Astrocyte of the cerebellum (primary cell): ENCODE measurements at places on chromosomes 13 and 19.

DNA sequence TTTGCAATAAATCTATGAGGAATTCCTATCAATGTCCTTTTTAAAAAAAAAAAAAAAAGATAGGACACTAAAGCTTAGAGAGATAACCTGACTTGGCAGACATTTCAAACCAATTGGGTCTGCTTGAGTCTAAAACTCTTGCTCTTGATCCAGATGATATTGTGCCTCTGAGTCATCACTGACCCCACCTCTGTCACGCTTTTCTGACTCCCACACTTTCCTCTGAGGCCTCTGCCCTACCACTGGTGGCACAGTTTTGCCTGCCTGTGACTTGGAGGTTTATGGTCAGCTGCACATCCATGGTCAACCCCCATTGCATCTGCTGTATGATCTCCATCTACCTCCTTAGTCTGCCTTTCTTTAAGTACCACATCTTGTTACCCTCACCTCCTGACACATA, 328.7 kb downstream of the SPRY2 start:
- no peak for DNase-seq

GRCh38 chr13:32056316-32056715, 24.7 kb downstream of the FRY start:
- no peak for DNase-seq

DNA sequence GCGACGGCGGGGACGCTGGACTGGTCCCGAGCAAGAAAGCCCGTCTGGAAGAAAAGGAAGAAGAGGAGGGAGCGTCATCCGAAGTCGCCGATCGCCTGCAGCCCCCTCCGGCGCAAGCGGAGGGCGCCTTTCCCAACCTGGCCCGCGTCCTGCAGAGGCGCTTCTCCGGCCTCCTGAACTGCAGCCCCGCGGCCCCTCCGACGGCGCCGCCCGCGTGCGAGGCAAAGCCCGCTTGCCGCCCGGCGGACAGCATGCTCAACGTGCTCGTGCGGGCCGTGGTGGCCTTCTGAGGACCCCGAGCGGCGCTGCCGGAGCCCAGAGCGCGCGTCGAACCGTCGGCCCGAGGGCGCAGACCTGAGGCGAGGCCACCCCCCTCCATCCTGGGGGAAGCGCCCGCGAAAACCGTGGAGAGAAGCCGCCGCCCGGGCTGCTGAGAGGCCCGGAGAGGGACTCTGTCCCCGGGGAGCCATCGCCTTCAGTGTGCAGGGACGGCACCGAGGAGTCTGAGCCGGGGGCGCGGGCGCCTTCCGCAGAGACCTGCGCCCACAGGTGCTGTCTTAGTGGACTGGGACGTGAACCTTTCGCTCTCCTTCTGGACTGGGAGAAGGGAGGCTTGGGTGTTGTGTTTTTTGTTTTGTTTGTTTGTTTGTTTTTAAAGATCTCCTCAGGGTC, 3.5 kb downstream of the IER2 start:
- DNase-seq = no peak

- DNase-seq = peak; percentile 94
Observed at GRCh38 chr19:8592231-8593009, 15.2 kb upstream of the MYO1F start.

- no peak for DNase-seq
Observed at GRCh38 chr19:31423896-31424295, 74.7 kb upstream of the TSHZ3 start.

GRCh38 chr13:47135800-47136503, 239.1 kb upstream of the HTR2A start:
- no peak for DNase-seq

DNA sequence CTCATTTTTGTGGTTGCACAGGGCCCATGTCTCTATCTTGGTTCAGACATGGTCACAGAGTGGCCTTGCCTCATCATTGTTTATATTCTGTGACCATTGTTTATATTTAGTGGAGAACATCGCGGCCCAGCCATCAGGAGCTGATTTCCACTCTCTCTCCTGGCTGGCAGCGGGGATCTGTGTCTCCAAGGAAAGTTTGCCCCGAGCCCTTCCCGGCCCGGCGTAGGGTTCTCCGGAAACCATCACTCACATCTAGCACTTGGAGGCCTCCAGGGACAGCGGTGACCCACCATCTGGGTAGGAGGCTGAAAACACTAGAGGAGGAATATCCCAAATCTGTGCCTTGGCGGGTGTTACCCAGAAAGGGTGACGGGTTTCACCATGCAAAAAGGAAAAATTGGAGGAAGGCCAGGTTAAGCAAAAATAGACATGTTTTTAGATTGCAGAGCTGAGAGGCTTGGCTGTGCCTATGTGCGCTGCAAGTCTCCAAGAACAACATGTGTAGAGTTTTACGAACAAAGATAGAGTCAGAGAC, 726 bp upstream of the ZNF358 start:
- no peak for DNase-seq

DNA sequence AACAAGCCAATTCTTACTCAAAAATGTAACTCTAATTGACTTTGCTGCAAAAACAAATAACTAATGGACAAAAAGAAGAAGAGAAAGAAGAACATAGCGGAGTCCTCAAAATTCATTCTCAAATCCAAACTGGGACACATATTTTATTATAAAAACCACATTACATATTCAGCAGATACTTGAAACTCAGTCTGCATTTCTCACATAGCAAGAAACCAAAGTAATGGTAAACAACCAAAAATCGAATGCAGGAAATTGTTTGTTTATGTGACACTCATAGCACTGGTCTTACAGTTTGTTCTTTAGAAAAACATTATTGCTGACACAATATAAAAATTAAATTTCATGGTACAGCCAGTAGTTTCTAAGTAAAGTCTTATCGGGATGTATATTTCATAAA, 789.8 kb downstream of the SLITRK6 start:
- no peak for DNase-seq

DNA sequence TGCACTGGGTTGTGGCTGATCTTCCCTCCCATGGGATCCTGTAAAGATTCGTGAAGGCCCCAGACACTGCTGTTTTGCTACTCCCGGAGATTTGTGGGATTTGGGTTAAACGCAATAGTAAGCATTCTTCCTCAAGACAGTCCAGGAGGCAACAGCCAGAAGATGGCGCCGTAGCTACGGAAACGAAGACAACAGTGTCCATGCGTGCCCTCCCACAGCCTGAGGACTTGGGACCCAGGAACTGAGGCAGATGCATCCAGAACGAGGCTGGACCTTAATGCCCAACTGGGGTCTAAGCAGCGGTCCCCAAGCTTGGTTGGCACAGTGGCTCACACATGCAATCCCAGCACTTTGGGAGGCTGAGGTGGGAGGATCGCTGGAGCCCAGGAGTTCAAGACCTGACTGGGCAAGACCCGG, 57.6 kb upstream of the ZNF507 start:
- peak; percentile 6 for DNase-seq

DNA sequence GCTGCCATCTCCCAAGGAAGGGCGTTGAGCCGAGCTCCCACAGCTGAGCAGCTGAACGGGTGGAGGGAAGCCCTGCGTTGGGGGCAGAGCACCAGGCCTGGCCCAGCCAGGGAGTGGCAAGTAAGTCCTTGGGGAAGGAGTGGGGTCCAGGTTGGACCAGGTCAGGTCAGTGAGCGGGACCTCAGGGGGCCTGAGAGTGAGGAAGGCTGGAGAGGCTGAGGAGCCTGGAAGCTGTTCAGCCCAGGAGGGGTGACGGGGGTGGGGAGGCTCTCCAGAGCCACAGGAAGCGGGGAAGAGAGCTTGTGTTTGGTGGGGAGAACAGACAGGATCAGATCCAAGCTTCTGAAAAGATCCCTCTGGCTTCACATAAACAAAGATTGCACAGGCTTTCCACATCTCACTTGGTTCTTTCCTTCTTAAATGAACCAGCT, 55.4 kb upstream of the ATP12A start:
- DNase-seq = no peak

GRCh38 chr13:31859571-31859970, 120.2 kb downstream of the RXFP2 start:
- no peak for DNase-seq

GRCh38 chr13:107276936-107277335, 709.0 kb upstream of the ARGLU1 start:
- DNase-seq = no peak

GRCh38 chr13:29771247-29771646, 79.2 kb downstream of the UBL3 start:
- no peak for DNase-seq

DNA sequence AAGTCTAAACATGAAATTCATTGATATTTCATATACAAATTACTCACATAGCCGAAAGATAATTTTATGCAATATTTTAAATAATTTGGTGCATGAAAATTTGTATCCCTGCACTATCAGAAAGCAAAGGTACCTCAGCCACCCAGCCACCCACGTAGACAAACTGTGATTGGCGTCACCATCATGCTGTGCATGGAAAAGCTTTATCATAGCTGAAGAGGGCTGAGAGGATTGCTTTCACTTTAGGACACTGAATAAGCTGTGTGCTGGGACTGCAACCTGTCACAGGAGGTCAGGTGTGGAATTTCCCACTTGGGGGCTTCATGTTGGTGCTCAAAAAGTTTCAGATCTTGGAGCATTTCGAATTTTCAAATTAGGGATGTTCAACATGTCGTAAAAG, 96.3 kb downstream of the MYCBP2 start:
- DNase-seq = no peak

- no peak for DNase-seq
Observed at GRCh38 chr19:7815325-7815724, 14.7 kb upstream of the EVI5L start.

- peak; percentile 46 for DNase-seq
Observed at GRCh38 chr19:43534816-43535761, 2.1 kb downstream of the ZNF575 start.

GRCh38 chr19:10706990-10707389, 5.8 kb downstream of the QTRT1 start:
- DNase-seq = no peak

DNA sequence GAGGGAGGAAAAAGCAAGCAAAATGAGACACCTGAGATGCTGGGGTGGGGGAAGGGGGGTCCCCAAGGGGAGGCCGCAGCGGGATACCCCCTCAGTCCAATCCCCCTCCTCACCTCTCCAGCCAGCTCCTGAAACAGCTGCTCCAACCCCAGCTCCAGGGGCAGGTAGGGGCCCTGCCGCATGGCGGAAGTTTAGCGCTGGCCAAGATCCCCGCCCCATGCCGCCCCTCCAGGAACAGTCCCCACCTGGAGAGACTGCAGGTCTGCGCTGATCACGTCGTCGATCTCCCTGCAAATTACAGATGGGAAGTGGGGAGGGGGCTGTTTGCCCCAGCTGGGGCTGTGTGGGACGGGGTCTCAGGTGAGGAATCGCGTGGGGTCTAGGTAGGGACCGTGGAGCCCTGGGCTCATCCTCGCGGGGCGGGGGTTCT, 9.0 kb downstream of the CAPN12 start:
- no peak for DNase-seq

- no peak for DNase-seq
Observed at GRCh38 chr13:73321043-73321442, 262.2 kb downstream of the KLF5 start.

DNA sequence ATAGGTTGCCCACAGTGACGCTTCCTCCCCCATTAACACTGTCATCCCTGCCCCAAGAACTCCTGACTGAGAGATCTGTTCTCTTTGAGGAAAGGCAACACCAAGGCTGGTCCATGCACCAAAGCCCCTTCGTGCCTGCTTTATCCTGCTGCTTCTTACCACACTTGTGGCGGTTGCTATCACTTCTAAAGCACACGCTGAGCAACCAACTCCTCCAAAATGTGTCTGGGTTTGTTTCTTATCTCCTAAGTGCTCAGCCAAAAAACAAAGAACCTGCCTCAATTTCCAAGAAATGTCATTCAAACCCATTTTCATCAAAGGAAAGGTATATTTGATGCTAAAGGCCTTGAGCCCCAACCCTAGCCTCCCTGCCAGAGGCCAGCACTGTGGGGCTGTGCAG, 14.6 kb downstream of the ATP7B start:
- no peak for DNase-seq

DNA sequence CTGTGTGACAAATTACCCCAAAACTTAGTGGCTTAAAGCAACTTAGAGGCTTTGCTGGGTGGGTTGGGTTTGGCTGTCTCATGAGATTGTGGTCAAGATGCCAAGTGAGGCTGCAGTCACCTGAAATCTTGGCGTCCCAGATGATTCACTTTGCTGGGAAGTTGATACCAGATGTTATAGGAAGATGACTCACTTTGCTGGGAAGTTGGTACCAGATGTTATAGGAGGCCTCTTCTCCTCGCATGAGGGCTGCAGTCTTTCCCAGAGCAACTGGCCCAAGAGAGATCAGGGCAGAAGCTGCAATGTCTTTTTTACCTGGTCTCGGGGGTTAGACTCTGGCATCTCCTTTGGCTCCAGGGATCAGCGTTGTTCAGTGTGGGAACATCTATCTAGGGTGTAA, 16.8 kb downstream of the TEX29 start:
- peak; percentile 47 for DNase-seq

GRCh38 chr19:35885225-35885738, 15.1 kb downstream of the NFKBID start:
- DNase-seq = no peak

DNA sequence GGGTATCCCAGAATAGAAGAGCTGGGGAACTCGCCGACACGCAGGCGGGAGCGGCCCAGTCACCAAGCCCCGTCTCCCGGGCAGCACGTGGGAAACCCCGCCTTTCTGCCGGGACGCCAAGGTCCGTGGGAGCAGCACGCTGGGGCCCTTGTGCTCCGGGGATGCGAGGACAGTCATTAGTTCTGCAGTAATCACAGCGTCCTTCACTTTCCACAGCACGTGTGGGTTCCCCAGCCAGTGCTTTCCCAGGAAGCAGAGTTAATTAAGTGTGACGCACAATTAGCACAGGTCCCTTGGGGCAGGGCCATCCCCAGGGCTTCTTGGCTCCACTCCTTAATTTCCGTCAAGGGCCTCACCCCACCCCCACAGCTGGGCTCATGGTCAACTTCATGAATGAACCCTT, 64.3 kb upstream of the C13orf46 start:
- no peak for DNase-seq

- no peak for DNase-seq
Observed at GRCh38 chr13:31530922-31531321, 208.4 kb upstream of the RXFP2 start.

DNA sequence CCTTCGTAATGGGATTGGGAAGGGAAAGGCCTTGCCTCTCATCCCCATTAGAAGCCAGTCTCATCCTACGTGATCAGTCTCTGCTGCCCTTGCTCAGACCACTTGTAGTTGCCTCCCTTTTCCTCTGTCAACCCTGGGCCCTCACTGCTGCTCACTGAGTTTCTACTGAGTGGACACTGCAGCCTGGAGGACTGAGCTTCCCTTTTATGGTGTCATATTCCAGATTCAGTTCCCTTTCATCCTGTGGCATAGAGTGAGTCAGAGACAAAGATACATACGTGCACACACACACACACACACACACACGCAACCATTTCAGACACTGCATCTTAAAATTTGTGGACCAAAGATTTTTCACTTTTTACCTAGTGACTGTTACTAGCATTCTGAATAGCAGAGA, 56.6 kb downstream of the COG3 start:
- no peak for DNase-seq
